ENCODE measurements at places on chromosomes 3 and 15.
A peak's percentile ranks its signal among the peaks of the same experiment; 100 is the strongest.

- no peaks in the 10 kb centered on the region for H3K36me3 ChIP-seq
- no peak for DNase-seq
These were observed 21.0 kb upstream of the CYP11A1 start for GRCh38 chr15:74388363-74388951.

- no peaks in the 10 kb centered on the region for H3K27me3 ChIP-seq
- no peak for DNase-seq
- H3K27ac ChIP-seq: no peak overlapping the region
- H3K4me3 ChIP-seq: no peak overlapping the region
These were observed 25.1 kb downstream of the CD80 start for GRCh38 chr3:119534296-119534695.

GRCh38 chr3:60743631-60744164 lies 507.6 kb downstream of the FHIT start:
- no peak for DNase-seq
- no peak overlapping the region for H3K4me3 ChIP-seq
- no peaks in the 10 kb centered on the region for H3K36me3 ChIP-seq
- H3K27me3 ChIP-seq: no peaks in the 10 kb centered on the region
- no peaks in the 10 kb centered on the region for H3K4me1 ChIP-seq
- no peak overlapping the region for H3K27ac ChIP-seq

DNA sequence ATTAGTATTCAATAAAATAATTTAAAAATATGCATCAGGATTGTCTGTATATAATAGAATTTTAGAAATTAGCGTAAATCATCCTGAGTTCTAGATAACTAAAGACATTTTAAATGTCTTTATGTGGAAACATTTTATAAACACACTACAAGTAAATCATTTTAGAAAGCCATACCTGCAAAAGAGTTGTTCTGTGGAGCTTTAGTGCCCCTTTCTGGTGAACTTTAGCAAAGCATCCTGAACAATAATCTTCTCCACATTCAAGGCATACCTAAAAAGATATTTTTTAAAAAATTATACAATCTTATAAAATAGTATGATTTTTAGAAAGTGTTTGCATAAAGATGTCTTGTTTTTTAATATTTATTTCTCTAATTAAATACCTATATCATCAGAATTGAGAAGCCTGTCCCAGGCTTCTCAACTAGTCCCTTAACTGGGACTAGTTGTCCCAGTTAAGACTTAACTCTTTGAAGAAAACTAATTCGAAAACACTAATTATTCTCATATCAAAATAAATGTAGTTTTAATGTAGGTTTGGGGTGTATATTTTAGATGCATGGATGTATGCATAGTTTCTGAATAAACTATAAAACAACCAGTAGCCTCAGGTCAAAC lies 29.7 kb downstream of the ZBBX start:
- no peaks in the 10 kb centered on the region for H3K4me1 ChIP-seq
- no peak overlapping the region for H3K27ac ChIP-seq
- H3K4me3 ChIP-seq: no peak overlapping the region
- H3K36me3 ChIP-seq: no peaks in the 10 kb centered on the region
- no peak for DNase-seq

- peaks cover 51% of the 10 kb centered on the region for H3K4me1 ChIP-seq
- no peaks in the 10 kb centered on the region for H3K36me3 ChIP-seq
- H3K27ac ChIP-seq: no peak overlapping the region
- no peak overlapping the region for H3K4me3 ChIP-seq
- no peaks in the 10 kb centered on the region for H3K27me3 ChIP-seq
These were observed 124.8 kb downstream of the EEFSEC start for GRCh38 chr3:128278130-128278529.

GRCh38 chr3:39065197-39065596 lies 13.4 kb downstream of the WDR48 start:
- DNase-seq: no peak
- H3K4me3 ChIP-seq: no peak overlapping the region
- no peaks in the 10 kb centered on the region for H3K36me3 ChIP-seq

- H3K4me1 ChIP-seq: peaks cover 30% of the 10 kb centered on the region
- H3K27me3 ChIP-seq: no peaks in the 10 kb centered on the region
- peaks cover 8% of the 10 kb centered on the region for H3K36me3 ChIP-seq
- H3K4me3 ChIP-seq: no peak overlapping the region
- H3K27ac ChIP-seq: no peak overlapping the region
These were observed 12.6 kb downstream of the FSTL1 start for GRCh38 chr3:120438216-120438615.

- H3K27me3 ChIP-seq: no peaks in the 10 kb centered on the region
- H3K27ac ChIP-seq: no peak overlapping the region
- H3K36me3 ChIP-seq: no peaks in the 10 kb centered on the region
These were observed 52.7 kb downstream of the RASGRF1 start for GRCh38 chr15:79037848-79038247.

DNA sequence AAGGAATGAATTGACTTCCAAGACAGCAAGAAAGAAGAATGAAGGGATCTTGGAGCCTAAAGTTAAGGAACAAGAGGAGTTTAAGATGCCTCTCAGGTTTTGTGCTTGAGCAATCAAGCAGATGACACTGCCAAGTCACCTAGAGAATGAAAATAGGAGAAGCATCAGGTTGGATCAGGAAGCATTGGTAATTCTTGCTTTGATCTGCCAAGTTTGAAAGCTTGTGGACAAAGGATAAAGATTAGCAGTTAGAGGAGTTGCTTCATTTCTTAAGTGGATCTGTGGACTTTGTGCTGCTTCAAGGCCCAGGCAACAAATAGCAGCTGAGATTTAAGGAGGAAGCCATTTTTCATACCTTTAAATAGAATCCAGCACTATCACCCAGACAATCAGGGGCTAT lies 35.6 kb downstream of the FRMD5 start:
- no peaks in the 10 kb centered on the region for H3K27me3 ChIP-seq
- H3K4me3 ChIP-seq: no peak overlapping the region
- H3K27ac ChIP-seq: no peak overlapping the region
- H3K36me3 ChIP-seq: no peaks in the 10 kb centered on the region

DNA sequence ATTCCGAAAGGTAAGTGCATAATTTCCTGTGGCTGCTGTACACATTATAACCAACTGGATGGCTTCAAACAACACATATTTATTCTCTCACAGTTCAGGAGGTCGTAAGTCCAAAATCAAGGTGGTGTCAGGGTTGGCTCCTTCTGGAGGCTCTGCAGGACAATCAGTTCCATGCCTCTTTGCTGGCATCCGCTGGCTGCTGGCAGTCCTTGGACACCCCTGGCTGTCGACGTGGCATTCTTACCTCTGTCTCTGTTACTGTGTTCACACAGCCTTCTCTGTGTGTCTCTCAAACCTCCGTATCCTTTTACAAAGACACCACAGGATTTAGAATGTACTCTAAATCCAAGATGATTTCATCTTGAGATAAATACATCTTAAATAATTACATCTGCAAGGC lies 398.8 kb upstream of the ATP10A start:
- no peaks in the 10 kb centered on the region for H3K4me1 ChIP-seq
- no peak overlapping the region for H3K4me3 ChIP-seq
- no peaks in the 10 kb centered on the region for H3K36me3 ChIP-seq

- no peaks in the 10 kb centered on the region for H3K4me1 ChIP-seq
- no peak overlapping the region for H3K27ac ChIP-seq
- DNase-seq: no peak
- no peaks in the 10 kb centered on the region for H3K36me3 ChIP-seq
- no peaks in the 10 kb centered on the region for H3K27me3 ChIP-seq
These were observed 100.1 kb upstream of the NPHP3 start for GRCh38 chr3:132822266-132822665.

- no peak for DNase-seq
- no peaks in the 10 kb centered on the region for H3K36me3 ChIP-seq
- H3K27ac ChIP-seq: no peak overlapping the region
- no peaks in the 10 kb centered on the region for H3K4me1 ChIP-seq
- no peaks in the 10 kb centered on the region for H3K27me3 ChIP-seq
These were observed 153.7 kb upstream of the ABI3BP start for GRCh38 chr3:101146946-101147345.

DNA sequence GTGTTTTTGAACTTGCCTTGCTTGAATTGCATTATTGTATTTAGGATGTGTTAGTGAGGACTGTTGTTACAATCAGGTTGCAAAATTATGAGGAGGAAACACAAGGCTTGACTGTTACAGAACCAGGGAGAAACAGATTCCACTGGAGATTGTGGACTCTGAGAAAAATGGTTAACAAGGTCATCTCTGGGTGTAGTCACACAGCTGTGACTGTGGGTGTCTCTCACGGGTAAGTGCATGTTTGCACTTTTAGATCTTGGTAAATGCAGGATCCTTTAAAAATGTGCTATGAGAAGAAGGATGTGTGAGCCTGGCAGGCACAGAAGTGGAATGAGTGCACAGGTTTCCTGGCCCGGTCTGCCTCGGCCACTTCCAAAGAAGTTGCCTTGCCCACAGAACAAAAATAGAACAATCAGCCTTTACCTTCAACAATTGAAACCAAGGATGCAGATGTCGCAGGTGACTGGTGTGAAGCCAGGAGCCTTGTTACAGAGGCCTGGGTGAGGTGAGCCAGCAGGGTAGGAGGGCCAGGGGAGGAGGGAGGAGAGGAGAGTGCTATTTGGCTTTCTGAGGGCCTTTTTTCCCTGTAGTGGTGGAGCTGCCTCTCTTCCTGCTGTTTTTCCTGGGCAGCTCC lies 68.0 kb downstream of the ABHD5 start:
- no peak overlapping the region for H3K27ac ChIP-seq
- peaks cover 42% of the 10 kb centered on the region for H3K4me1 ChIP-seq
- H3K27me3 ChIP-seq: no peaks in the 10 kb centered on the region
- H3K4me3 ChIP-seq: no peak overlapping the region
- H3K36me3 ChIP-seq: no peaks in the 10 kb centered on the region
- DNase-seq: no peak

DNA sequence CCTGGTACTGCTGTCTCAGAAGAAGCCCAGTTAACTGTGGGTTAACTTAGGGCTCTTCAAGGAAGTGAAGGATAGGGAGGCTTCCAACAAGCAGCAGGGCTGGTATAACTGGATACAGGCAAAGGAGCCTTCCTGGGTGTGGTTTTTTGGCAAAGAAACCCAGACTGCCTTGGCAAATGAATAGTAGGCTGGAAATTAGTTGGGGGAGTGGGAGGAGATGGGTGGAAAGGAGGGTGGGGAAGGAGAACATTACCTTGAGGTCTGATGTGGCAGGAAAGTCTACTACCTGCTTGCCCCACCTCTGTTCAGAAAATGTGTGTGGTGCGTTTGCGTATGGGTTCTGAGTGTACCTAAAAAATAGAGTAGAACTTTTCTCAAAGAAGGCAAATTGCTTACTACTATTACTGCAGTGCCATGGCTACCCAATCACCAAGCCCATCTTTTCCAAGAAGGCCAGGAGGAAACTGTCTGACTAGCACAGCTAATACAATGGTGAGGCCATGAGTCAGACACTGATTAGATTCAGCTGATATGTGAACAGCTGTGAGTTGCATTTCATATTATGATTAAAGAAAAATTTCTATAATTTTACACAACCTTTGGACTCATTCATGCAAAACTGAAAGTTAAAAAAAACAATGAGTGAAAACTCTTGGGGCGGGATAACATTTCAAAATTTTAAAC lies 55.2 kb downstream of the SPTSSB start:
- peaks cover 32% of the 10 kb centered on the region for H3K4me1 ChIP-seq
- peak overlapping the region; percentile 64 for H3K27ac ChIP-seq
- peak; percentile 82 for DNase-seq
- no peak overlapping the region for H3K4me3 ChIP-seq
- no peaks in the 10 kb centered on the region for H3K27me3 ChIP-seq
- H3K36me3 ChIP-seq: no peaks in the 10 kb centered on the region

DNA sequence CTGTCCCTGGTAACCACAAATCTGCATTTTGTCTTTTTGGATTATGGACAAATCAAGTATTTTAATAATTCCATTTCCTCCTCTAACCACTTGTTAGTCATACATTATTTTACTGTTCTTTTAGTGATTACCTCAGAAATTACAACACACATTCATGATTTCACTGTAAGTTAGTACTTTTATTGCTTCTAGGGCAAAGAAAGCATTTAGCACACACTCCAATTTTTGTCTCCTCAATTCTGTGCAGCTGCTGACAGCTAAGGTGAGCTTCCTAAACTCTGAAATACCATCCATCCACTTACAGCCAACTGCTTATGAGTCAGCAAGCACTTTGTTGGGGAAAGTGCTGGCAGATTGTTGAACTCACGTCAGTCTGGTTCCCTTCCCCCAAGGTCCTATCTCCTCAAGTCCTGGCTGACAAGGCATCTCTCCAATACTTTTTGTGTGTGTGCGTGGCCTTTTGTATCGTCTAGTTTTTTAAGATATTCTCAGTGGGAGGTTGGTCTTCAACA lies 49.4 kb upstream of the TNFAIP8L3 start:
- H3K27me3 ChIP-seq: no peaks in the 10 kb centered on the region
- H3K27ac ChIP-seq: no peak overlapping the region
- DNase-seq: no peak
- no peaks in the 10 kb centered on the region for H3K4me1 ChIP-seq

DNA sequence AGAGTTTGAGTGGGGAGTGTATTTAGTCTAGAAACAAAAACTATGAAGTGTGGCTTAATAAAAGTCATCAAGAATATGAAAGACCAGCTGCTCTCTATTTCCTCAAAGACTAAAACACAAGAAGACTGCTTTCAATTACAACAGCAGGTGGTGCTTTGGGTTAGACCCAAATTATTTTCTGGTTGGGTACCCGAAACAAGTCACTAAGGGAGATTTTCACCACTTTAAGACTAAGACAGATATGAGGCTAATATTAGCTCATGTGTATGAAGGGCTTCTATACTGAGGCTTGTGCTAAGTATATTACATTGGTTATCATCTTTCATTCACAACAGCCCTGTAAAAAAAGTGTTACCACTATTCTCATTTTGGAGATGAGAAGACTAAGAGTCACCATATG lies 43.1 kb downstream of the COL8A1 start:
- no peak for DNase-seq
- H3K27me3 ChIP-seq: no peaks in the 10 kb centered on the region
- H3K36me3 ChIP-seq: no peaks in the 10 kb centered on the region

- H3K27me3 ChIP-seq: no peaks in the 10 kb centered on the region
- H3K36me3 ChIP-seq: no peaks in the 10 kb centered on the region
- no peak for DNase-seq
- no peaks in the 10 kb centered on the region for H3K4me1 ChIP-seq
- no peak overlapping the region for H3K4me3 ChIP-seq
These were observed 25.9 kb downstream of the EXOG start for GRCh38 chr3:38522002-38522401.

GRCh38 chr3:123105201-123106189 lies 38.7 kb downstream of the PDIA5 start:
- no peaks in the 10 kb centered on the region for H3K4me1 ChIP-seq
- H3K36me3 ChIP-seq: no peaks in the 10 kb centered on the region
- no peak overlapping the region for H3K4me3 ChIP-seq
- H3K27ac ChIP-seq: no peak overlapping the region
- DNase-seq: no peak

DNA sequence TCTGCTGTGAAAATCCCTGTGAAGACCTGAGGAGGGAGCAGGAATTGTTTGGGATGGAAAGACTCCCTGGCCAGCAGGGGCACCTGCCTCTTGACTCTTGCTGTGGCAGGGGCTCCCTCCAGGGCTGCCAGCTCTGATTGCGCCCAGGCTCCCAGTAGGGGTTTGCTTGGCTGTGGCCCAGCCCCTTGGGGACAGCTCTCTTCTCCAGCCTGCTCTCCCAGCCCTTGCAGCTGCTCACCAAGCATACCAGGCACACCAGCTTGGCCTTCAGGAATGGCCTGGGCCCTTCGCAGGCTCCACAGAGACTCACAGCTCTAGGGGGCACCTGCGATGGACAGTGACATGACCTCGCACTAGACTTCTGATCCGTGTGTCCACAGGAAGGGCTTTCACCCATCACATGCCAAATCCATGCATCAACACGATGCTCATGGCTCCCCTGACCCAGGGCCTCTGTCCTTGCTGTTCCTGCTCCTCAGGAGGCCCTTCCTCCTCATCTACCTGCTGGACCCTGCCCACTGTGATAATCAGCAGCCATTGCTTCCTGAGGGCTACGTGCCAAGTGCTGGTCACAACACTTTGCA lies 61.8 kb downstream of the SCN5A start:
- no peaks in the 10 kb centered on the region for H3K36me3 ChIP-seq
- H3K27me3 ChIP-seq: peaks cover 58% of the 10 kb centered on the region
- no peak for DNase-seq
- H3K4me3 ChIP-seq: no peak overlapping the region
